ENCODE measurements at places on chromosomes 7 and 10. TPM values are rescaled to one million over a fixed set of nuclear protein-coding genes. Genes with fewer than 3 reads are reported as not detected.

The KIAA1549 gene
- polyA plus RNA-seq: 22.6 TPM

The GPR15LG gene
- polyA plus RNA-seq: not detected

The AMPH gene
- 116 TPM for polyA plus RNA-seq

The LIPK gene
- polyA plus RNA-seq: not detected

The TRIM50 gene
- 0.16 TPM for polyA plus RNA-seq

The RASA4B gene
- 65.3 TPM for polyA plus RNA-seq

The PAX2 gene
- polyA plus RNA-seq: 45.0 TPM

All from spinal cord (tissue), 10 donors.